ENCODE measurements at places on chromosomes 7 and 10. TPM values are rescaled to one million over a fixed set of nuclear protein-coding genes. Genes with fewer than 3 reads are reported as not detected.

GRCh38 chr10:53071505-53072125 is 299.0 kb upstream of the MBL2 start:
- no peak for DNase-seq

GRCh38 chr7:41503438-41503837 is 199.5 kb downstream of the INHBA start:
- no peak for DNase-seq

- DNase-seq, result no peak
Observed at GRCh38 chr7:17132726-17133125, 165.7 kb upstream of the AHR start.

GDF2 gene
- 3.5 TPM for total RNA-seq

- DNase-seq, result no peak
Observed at GRCh38 chr10:84334811-84335210, 6.4 kb downstream of the CCSER2 start.

- no peak for DNase-seq
Observed at GRCh38 chr7:127194571-127194970, 58.2 kb downstream of the GRM8 start.

- DNase-seq, result no peak
Observed at GRCh38 chr7:2017481-2017891, 215.3 kb downstream of the MAD1L1 start.

ERVW-1 gene
- not detected for total RNA-seq

DNA sequence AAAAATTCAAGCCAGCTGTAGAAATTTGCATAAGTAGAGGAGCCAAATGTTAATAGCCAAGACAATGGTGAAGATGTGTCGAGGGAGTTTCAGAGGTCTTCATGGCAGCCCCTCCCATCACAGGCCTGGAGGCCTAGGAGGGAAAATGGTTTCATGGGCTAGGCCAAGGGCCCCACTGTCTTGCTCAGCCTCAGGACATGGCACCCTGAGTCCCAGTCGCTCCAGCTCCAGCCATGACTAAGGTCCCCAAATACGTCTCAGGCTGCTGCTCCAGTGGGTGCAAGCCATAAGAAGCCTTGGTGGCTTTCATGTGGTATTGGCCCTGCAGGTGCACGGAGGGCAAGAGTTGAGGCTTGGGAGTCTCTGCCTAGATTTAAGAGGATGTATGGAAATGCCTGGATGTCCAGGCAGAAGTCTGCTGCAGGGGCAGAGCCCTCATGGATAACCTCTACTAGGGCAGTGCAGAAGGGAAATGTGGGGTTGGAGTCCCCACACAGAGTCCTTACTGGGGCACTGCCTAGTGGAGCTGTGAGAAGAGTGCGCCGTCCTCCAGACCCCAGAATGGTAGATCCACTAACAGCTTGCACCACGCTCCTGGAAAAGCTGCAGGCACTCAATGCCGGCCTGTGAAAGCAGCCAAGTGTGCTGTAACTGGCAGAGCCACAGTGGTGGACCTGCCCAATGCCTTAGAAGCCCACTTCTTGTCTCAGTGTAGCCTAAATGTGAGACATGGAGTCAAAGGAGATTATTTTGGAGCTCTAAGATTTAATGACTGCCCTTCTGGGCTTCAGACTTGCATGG is 19.2 kb downstream of the TBATA start:
- DNase-seq, result no peak

ZMIZ1 gene
- 78.8 TPM for total RNA-seq

OPALIN gene
- not detected for total RNA-seq

MLXIPL gene
- total RNA-seq, result 1.8 TPM

- no peak for DNase-seq
Observed at GRCh38 chr7:30178748-30179436, 44.1 kb downstream of the MTURN start.

DNA sequence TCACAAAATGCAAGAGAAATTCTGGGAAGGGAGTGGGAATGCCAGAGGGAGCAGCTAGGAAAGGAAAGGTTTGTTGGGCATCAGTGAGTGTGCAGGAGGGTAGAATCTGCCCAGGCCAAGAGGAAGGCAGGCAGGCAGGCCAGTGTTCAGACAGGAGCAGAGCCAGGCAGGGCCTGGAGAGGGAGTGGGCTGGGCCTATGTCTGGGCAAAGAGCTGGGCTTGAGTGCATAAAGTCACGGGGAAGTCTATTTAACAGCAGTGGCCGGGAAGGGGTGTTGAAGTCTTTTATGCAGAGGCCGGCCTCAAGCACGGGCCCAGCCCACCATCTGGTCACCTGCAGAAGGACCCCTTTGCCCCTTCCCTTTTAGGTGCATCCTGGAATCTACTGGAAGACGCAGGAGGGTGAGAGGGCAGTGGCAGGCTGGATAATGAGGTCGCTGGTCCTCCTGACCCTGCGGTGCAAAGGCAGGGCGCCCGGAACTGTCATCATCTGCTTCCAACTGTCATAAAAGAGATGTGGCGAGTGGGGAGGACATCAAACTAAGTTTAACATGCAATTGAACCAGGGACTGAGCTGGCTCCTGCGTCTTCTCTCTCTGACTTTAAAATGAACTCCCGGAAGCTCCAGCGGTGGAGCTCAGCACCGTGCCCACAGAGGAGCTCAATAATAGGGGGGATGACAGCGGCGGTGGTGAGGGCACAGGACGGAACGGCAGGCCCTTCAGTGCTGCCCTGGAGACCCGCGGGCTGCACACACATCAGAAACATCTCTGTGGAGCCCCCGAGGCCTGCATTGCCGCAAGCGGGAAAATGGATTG is 29.5 kb downstream of the CARD11 start:
- DNase-seq, result no peak

TMUB1 gene
- 83.4 TPM for total RNA-seq

- no peak for DNase-seq
Observed at GRCh38 chr10:46226900-46227558, 59.8 kb upstream of the ANTXRL start.

- no peak for DNase-seq
Observed at GRCh38 chr7:148927123-148928045, 43.3 kb upstream of the EZH2 start.

DNA sequence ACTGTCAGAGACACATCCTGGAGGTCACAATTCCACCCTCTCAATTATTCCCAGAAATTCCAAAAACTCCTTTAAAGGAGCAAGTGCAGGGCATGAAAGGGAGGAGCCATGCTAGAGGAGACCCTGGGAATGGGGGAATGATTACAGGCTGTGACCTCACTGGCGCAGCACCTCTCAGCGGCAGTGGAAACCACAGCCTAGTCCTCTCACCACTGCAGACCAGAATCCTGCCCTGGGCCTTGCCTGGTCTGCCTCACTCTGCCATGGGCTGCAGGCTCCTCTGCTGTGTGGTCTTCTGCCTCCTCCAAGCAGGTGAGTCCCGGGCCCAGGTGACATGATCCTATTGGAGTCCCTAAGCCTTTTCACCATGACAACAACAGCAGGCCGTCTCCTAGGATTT is 50.5 kb upstream of the PRSS58 start:
- no peak for DNase-seq

DNA sequence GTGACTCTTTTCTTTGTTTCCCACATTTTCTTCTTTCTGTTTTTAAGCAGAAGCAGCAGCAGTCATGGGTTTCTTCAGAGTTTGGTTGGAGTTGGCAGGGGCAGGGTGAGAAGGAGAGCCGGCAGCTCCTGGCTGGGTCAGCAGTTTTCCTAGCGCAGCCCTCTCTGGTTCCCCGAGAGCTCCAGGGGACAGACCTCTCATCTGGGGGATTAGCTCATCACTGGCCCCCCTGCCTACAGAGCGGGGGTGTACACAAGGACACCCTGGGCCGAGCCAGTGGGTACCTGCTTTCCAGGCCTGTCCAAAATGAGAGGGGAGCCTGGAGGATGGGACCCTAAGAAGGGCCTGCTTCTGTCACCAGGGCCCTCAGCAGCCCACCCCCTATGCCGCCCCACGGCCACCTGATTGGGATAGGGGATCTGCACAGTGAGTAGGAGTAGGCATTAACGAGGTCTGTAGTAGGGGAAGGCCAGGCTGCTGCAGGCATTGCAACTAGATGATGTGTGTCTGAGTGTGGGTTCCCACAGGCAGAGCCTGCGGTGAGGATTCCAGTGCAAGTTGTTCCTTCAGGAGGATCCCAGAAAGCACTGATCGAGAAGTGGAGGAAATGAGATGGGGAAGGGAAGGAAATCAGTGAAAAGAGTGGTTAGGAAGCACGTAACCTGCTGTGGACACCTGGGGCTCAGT is 122.9 kb upstream of the PPIF start:
- no peak for DNase-seq

DNA sequence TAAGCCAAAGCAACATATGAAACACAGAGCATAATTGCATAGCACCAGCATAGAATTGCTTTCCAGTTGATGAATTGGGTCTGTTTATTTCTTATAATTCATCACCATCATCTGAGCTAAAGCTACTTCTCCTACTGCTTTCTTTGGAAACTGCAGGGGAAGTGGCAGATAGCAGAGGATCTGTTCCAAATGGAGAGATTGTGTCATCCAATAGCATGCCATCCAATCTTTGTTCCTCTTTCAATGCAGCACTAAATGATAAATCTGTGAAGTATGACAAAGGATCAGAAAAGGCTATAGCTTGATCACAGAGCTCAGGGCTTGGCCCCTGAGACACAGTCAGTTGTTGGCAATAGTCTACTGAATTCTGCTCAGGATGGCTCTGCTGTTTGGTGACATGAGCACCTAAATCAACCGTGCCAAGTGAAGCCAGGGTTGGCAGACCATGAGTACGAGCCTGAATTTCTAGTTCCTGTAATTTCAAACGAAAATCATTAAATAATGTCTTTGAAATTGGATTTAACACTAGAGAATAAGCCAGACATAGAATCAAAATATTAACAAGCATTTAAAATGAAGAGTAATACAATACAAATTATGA is 90.0 kb downstream of the TFEC start:
- DNase-seq, result no peak

DNA sequence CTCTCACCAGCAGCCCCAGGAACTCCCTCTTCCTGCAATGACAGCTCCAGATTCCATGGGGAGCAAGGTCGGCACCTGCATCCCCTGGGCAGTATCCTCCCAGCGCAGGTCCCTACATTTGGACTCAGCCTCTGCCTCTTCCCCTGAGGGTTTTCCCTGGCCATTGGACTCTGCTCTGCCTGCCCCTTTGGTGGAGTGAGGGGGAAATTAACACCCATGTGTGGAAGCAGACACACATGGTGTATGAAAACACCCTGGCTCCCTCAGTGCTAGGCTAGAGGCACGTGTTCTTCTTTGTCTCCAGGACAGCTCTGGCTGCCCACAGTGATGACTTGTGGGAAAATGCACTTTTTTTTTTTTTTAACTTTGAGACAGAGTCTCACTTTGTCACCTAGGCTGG is 8.4 kb downstream of the PRF1 start:
- DNase-seq, result no peak

TMEM60 gene
- total RNA-seq, result 10.6 TPM

GRCh38 chr7:102093599-102094315 is 192.9 kb upstream of the SH2B2 start:
- no peak for DNase-seq

LARP4B gene
- 35.3 TPM for total RNA-seq

DNA sequence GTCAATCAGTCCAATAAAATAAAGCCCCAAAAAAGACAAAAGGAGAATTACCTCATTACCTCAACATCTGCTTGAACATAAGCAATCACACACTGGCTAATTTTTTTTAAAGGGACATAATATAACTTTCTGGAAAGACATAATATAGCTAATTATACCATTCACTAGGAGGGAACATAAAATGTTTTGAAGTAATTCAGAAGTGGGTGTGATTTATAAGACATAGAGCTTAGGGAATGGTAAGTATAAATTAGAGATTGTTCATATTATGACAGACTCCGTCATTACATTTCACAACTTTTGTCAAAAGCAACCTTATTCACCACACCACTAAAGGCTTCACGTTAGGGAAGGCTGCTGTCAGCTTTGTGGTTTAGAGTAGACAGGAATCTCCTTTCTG is 3.8 kb downstream of the SHTN1 start:
- no peak for DNase-seq

GRCh38 chr10:58952747-58953466 is 223.5 kb upstream of the PHYHIPL start:
- peak; percentile 55 for DNase-seq

SLC4A2 gene
- 269 TPM for total RNA-seq

DNA sequence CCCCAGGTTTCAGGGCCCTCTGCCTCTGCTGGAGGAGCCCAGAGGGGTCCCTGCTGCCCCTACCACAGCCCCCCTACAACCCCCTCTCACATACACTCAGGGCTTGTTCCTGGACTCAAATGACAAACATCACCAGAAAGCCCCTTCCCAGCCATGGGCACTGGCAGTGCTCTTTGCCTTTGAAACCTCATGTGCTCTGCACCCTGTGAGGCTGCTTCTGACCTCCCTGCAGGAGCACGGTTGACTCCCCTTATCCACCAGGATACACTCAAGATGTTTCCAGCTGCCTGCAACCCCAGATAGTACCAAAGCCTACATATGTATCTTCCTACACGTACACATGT is 3.5 kb upstream of the ADIRF start:
- DNase-seq, result no peak

LEP gene
- total RNA-seq, result not detected

DNA sequence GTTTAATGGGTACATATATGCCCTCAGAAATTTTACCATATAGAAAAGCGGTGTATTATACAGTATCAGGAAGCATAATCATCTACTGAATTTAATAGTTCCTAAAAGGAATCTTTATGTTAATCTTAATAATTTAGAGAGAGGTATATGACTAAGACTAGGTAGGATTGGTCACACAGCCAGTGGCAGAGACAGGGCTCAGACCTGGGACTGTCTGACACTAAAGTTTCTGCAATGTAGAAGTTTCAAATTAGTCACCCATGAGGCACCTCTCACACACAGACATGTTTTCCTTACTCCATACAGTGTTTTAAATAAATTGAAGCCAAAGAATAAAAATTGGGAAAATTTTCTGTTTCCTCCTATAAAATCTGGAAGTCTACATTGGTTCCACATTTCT is 72.8 kb upstream of the ADRA2A start:
- DNase-seq, result no peak

MKLN1 gene
- 15.5 TPM for total RNA-seq

DNA sequence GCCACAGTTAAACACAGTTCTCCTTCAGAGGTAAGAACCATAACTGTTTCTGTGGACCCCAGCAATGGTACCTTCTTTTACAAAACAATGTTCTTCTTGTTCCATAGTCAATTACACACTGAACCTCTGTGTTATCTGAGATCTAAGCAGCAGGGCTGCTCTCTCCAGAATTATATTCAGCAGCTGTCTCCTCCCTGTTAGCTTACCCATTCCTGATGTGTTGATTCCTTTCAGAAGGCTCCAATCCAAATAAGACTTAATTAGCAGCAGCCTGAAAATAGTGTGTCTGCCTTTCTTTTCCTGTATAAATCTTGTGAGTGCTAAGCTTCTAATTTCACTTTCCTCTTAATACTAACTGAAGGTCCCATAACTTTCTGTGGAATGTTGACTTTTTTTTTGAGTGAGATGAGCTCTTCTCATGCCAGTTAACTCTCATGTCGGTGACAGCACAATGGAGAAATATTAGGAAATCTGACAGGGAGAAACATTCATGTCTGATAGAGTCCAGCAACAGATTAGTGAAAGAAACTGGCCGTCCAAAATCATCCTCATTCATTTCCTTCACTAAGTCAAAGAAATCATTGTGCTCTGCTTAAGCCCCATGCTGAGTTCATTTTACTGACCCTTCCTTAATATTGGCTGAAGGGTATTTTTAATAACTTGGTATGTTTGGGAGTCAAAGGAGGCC is 226.5 kb downstream of the PRKG1 start:
- DNase-seq, result no peak

- peak; percentile 6 for DNase-seq
Observed at GRCh38 chr10:5510281-5511072, 11.1 kb upstream of the CALML5 start.

GIMAP8 gene
- 0.24 TPM for total RNA-seq

GRCh38 chr10:109207361-109207760 is 716.0 kb downstream of the XPNPEP1 start:
- DNase-seq, result no peak

SPDYE5 gene
- not detected for total RNA-seq
